ENCODE measurements at places on chromosomes 1 and 21. TPM values are rescaled to one million over a fixed set of nuclear protein-coding genes. Genes with fewer than 3 reads are reported as not detected.

DNA sequence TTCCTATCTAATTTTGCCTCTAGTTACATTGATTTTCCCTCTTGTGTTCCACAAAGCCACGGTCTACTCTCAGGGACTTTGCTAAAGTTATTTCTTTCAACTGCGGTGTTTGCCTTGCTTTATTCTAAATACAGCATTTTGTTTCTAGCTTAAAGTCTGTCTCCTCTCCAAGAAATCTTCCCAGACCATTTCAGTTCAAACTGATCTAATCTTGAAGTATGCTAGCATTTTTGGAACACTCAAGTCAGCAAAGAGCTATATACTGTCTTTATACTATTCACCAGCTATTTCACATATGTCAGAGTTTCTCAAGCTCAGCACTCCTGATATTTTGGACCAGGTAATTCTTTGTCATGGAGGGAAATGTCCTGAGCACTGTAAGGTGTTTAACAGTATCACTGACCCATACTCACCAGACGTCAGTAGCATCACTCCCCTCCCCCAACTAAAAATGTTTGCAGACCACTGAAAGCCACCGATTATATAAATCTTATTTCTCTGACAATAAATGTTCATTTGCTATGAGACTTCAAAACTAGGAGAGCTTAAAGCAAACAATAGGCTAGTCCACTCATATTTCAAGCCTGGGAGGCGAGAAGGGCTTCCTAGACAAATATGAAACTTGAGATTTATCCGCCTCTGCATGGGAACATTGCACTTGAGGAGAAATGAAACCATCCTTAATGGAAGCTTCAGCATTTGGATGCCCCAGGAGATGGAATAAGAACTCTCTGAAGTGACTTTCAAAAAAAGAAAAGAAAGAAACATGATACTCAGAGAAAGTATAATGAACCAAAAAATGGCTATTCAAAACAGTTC, 81.1 kb downstream of the KIAA0319L start:
- H3K4me3 ChIP-seq = no peak overlapping the region
- no peak overlapping the region for H3K27ac ChIP-seq
- H3K36me3 ChIP-seq = peaks cover 42% of the 10 kb centered on the region
- H3K4me1 ChIP-seq = peaks cover 3% of the 10 kb centered on the region
- no peaks in the 10 kb centered on the region for H3K27me3 ChIP-seq

IKBKE gene
- total RNA-seq = 50.0 TPM

DNA sequence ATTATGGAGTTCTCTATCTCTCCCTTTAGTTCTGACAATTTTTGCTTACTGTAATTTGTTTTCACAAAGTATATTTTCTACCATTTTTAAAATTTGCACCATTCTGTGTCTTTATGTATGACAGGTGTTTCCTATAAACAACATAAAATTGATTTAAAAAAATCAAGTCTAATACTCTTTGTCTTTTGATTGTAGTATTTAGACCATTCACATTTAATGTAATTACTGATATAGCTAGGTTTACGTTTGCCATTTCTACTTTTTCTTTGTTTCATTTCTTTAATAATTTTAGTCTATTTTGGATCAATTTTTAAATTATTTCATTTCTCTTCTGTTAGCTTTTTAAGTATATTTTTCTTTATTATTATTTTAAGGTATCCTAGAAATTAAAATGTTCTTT, 44.4 kb upstream of the LCE5A start:
- no peak for DNase-seq
- H3K4me3 ChIP-seq = no peak overlapping the region
- no peaks in the 10 kb centered on the region for H3K36me3 ChIP-seq
- peaks cover 2% of the 10 kb centered on the region for H3K4me1 ChIP-seq
- H3K27me3 ChIP-seq = peaks cover 26% of the 10 kb centered on the region

PPIH gene
- 88.4 TPM for total RNA-seq

DNA sequence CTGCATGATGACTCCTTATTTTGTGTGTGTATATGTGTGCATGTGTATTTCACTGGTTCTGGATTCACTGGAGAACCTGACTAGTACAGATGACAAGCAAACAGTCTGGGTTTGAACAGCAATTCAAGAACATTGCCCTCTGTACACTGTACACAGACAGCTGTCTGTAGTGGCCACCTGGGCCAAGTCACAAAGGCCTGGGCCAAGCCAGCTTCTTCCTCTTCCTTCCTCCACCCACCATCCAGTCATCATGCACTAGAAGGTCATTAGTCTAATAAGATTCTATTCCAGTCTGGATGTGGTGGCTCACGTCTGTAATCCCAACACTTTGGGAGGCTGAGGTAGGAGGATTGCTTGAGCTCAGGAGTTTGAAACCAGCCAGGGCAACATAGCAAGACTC, 155.9 kb downstream of the ELAVL4 start:
- H3K27ac ChIP-seq = no peak overlapping the region
- no peaks in the 10 kb centered on the region for H3K4me1 ChIP-seq
- DNase-seq = no peak
- H3K36me3 ChIP-seq = no peaks in the 10 kb centered on the region
- H3K27me3 ChIP-seq = no peaks in the 10 kb centered on the region
- H3K4me3 ChIP-seq = no peak overlapping the region

Measured in activated CD4-positive, alpha-beta T cell treated with anti-CD3 and anti-CD28 coated beads, Interleukin-2, amount 10 ng/mL, durations not matched to agents 24 days and 14 days (primary cell).